ENCODE measurements at places on chromosomes 2 and 18. TPM values are rescaled to one million over a fixed set of nuclear protein-coding genes. Genes with fewer than 3 reads are reported as not detected.

- DNase-seq, result no peak
Observed at GRCh38 chr2:62822549-62822948, 117.0 kb downstream of the EHBP1 start.

DNA sequence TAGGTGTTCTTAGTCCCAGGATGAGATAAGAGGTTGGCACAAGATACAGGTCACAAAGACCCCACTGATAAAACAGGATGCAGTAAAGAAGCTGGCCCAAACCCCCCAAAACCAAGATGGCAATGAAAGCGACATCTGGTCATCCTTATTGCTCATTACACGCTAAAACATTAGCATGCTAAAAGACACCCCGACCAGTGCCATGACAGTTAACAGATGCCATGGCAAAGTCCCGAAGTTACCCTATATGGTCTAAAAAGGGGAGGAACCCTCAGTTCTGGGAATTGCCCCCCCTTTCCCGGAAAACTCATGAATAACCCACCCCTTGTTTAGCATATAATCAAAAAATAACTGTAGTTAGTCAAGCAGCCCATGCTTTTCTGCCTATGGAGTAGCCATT lies 251.1 kb downstream of the SLC4A3 start:
- no peak for DNase-seq

GRCh38 chr2:234392041-234392615 lies 104.8 kb downstream of the ARL4C start:
- DNase-seq, result no peak

GRCh38 chr2:9678544-9678943 lies 47.7 kb upstream of the YWHAQ start:
- DNase-seq, result no peak

GRCh38 chr18:50161597-50162205 lies 33.2 kb downstream of the MYO5B start:
- no peak for DNase-seq

GRCh38 chr2:159873258-159873657 lies 75.2 kb upstream of the CD302 start:
- peak; percentile 24 for DNase-seq

DNA sequence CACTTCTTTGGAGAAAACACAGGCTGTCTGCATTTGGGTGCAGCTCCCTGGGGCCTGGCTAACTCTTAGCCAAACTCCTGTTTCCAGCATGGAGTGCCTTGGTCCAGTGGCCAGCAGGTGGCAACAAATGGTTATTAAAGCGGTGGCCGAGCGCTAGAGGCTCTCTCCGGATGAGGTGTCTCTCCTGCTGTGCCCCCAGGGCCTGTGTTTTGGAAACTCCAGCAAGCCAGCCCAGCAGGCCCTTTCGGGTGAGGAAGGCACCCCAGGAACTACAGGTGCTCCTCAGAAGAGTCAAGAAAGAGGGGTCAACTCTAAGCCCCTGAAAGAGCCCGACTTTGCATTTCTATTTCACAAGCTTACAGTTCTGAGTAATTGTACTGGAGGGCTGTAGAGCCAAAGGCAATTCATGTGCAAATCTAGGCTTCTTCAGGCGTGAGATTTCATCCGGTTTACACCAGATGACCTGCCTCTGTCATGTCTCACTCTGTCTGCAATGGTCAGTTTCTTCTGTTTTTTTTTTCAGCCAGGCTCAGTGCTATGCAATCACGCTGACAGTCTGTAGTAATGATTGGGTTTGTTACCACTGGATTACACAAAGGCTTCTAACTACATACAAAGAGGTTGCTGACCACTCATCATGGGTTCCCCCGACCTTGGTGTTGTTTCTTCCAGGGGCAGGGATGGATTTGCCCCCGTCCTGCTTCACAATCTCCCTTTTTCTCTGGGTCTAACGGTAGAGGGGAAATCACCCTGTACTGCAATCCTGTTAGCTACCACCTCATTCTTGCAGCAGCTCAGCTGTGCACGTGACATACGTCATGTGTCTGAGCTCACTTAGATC lies 7.6 kb upstream of the CHRNA1 start:
- DNase-seq, result peak; percentile 65

Gene SUCLG1
- total RNA-seq, result 76.4 TPM

- no peak for DNase-seq
Observed at GRCh38 chr18:4888251-4889040, 308.6 kb downstream of the AKAIN1 start.

DNA sequence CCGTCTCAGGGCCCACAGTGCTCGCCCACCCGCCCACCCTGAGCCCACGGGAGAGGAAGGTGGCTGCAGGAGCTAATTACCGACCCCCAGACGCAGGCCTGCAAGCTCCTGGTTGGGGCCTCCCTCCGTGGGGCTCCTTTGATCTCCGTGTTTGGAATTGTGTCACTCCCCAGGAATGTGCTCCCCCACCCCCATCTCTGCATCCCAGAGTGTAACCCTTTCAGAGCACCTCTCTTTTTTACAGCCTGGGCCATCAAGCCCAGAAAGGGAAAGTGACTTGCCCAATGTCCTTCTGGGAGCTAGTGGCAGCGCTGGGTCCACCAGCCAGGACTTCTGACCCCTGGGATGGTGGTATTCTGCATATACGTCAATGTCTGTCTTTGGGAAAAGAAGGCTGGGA lies 335.1 kb downstream of the CYRIA start:
- DNase-seq, result no peak

Gene TWSG1
- 7.8 TPM for total RNA-seq

Gene DUSP2
- 21.2 TPM for total RNA-seq

GRCh38 chr2:42928692-42929545 lies 136.5 kb upstream of the HAAO start:
- no peak for DNase-seq

DNA sequence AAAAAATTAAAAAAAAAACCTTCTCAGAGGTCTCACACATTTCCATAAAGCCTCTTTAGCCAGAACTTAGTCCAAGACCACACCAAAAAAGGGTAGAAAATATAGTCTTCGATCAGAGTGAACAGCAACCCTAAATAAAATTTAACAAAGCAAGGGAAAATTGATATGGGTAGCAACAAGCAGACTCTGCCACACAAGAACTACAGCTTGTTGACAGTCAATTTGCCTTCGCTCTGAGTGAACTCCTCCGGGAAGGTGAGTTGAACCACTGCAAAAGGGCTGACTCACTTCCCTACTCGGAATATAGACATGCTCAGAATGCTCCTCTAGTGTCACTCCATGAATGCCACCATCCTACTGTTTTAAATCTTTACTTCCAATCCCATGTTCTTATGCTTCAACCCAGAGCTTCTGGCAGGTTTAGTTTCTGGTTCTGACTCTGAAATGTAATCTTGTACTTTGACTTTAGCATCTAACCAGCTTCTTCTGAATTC lies 24.1 kb downstream of the GAD1 start:
- no peak for DNase-seq

Gene PDE1A
- total RNA-seq, result not detected

Gene CNNM3
- 28.1 TPM for total RNA-seq

GRCh38 chr2:191846515-191847476 lies at the start of gene CAVIN2:
TSS of gene CAVIN2 (minus strand) at chr2:191847088. CDS start at chr2:191846925, 163 bp downstream.
- no peak for DNase-seq

GRCh38 chr18:75896865-75897264 lies 469.4 kb upstream of the SMIM21 start:
- DNase-seq, result no peak

- no peak for DNase-seq
Observed at GRCh38 chr2:19714926-19715325, 186.9 kb downstream of the TTC32 start.

Gene EIPR1
- total RNA-seq, result 41.4 TPM

DNA sequence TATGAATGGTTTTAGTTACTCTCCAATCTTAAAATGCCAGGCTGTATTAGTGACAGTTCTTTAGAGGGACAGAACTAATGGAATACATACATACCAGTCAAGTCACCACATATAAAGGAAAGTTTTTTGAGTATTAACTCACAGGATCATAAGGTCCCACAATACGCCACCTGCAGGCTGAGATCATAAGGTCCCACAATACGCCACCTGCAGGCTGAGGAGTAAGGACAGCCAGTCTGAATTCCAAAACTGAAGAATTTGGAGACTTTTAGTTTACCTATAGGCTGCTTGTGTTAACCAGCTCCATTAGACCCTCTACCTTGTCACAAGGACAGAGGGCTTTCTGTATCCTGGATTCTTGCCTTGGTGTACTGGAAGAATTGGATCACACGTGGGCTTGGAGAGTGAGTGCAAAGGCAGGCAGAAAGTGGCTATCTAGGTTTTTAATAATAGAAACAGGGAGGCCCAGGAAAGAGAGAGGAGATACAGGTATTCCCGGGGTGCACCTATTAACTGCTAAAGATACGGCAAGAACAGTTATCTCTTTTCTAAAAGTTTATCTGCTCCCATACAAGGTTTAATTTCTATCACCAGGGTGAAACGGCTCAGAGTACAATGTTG lies 234.9 kb upstream of the CYRIA start:
- DNase-seq, result peak; percentile 21

DNA sequence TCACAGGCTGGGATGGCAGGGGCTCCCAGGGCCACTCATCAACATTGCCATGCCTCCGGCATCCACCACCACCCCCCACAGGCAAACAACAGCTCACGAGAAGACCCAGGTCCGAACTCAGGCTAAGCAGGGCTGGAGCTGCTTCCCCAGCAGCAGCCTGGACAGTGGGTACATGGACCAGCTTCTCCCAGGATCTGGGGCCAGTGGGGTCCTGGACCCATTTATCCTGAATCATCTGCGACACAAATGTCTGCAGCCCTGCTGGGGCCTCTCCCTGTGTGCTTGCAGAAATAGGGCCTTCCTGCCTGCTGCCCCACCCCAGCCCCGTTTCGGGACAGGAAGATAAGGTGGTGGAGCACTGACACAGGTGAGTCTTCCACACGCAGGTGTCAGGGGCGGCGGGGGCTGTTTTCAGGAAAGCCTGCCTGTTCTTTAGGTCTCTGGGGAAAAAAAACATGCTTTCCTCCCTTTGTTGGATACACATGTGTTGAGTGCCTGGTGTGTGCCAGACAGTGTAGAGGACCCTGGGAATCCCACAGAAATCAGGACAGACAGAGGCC lies 4.5 kb downstream of the PRLH start:
- DNase-seq, result no peak

DNA sequence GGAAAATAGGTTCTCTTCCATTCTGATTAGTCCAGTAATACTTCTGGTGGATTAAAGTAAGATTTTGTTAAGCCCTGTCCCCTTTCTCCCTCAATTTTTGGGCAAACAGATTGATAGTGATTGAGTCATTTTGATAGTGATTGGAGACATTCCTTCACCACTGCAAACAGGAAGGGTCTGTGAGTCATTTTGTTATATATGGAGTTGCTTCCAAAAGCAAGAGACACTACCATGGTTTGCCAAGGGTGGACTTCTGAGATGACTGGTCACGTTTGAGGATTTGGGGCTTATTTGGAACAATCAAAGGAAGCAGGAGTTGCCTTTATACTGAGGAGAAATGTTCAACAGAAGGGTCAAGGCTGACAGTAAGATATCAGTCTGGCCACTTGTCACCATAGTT lies 249.9 kb downstream of the PARD3B start:
- no peak for DNase-seq

- DNase-seq, result no peak
Observed at GRCh38 chr2:168253379-168253778, 6.0 kb upstream of the STK39 start.

Gene OLA1
- 73.1 TPM for total RNA-seq

DNA sequence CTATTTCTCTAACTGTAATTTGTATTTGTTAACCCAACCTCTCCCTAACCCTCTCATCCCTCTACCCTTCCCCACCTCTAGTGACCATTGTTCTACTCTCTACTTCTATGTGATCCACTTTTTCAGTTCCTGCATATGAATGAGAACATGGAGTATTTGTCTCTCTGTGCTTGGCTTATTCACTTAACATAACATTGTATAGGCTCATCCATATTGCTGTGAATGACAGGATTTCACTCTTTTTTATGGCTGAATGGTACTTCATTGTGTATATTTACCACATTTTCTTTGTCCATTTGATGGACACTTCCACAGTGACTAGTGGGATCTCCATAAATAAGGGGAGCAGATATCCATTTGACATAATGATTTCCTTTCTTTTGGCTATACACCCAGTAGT lies 103.7 kb downstream of the PLEKHM3 start:
- no peak for DNase-seq

Gene CD28
- total RNA-seq, result 25.6 TPM

DNA sequence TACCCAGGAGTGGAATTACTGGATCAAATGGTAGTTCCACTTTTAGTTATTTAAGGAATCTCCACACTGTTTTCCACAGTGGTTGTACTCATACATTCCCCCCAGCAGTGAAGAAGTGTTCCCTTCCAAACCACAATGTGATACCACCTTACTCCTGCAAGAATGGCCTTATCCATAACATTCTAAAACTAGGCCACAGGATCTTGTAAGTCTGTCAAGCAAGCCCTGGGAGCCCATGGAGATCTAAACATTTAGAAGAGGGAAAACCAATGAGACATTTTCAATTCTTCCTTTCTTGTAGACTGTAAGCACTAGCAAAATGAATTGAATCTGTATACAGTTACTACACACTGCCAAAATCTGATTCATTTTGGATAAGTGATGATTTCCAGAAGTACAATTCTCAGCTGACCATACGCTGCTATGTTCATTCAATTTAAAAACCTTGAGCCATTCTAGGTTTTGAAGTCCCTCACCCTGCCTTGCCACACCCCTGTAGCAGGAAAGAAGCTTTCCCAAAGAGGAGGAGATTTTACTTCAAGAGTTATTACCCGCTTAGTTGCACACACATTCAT lies 149.1 kb downstream of the SLC8A1 start:
- no peak for DNase-seq

Gene IRS1
- 7.3 TPM for total RNA-seq

Gene SKA1
- total RNA-seq, result 46.3 TPM

DNA sequence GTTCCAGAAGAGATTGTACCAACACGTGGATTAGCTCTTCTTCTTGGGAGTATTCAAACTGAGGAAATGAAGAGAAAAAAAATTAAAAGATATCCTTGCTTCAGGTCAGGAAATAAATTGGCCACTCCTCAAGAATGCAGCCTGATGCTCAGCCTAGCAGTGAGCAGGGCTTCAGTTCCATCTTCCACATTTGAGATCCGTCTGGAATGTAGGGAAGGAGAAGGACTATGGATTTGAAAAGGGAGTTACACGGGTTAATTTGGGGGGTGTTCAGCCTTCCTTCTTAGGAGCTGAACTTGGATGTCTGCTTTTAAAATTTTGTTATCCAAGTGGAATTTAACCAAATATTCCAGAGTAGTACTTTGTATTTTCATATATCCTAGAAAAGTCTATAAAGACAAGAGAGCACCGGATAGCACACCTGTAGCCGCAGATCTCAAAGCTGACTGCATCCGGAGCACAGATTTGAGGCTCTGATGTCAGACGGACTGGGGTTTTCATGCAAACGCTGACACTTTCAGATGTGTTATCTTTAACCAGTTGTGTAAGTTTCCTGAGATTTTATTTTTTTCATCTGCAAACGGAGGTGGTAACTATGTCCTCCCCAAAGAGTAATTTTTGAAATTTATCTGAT lies 99.3 kb downstream of the COPS8 start:
- DNase-seq, result no peak

DNA sequence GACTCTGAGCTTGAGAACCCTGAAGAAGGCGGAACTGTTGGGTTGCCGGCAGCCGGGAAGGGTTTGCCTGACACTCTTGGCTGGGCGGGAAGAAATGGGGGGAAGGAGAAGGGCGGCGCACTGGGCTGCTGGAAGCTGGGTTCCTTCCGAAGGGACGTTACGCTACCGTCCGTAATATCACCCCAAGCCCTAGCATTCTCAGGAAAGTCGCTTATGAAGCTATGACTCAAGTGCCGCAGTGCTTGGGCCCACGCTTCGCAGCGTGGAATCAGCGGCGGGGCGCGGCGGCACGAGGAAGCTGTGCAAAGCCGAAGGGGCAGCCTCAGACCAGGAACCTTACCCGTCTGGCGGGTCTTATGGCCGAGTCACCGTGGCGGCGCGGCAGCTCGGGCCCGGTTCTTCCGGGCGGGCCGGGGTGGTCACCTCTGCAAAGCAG lies 50.2 kb upstream of the SIGLEC15 start:
- DNase-seq, result peak; percentile 65
